Activated T-cell treated with anti-CD3 and anti-CD28 coated beads, Interleukin-2, amount 50 U/mL, for 48 hours (primary cell): ENCODE measurements at places on chromosomes 12 and 14.

DNA sequence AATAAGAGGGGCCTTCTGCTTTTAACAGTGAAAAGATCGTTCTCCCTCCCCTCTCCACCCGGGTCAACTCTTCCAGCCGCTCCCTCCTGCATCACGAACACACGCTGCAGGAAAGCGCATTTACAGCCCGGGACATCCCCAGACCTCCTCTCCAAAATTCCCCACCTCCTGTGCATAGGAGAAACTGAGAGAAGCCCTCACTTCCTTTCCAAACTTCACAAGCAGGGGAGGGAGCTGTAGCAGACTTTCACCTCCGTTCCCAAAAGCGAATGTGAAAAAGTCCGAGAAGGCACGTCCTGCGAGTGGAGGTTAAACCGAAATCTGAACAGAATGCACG is 513 bp downstream of the BCAT1 start:
- DNase-seq: peak; percentile 56

DNA sequence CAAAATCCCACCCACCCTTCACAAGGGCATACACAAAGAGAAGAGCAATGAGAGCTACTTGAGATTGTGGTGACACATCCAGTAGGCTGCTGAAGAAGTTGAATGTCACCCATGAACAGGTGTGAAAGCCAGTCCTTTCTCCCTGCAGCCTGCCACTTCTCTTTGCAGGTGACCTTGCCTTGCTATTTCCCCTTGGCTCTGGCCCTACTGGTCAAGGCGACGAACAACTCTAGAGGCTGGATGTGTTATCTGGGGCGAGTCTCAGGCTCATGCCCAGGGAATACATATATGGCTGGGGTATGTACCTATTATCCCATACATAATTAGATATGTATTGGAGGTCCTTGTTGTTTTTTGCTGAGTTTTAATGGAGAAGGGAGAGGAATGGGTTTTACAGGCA is 70.2 kb upstream of the EGLN3 start:
- no peak for DNase-seq

DNA sequence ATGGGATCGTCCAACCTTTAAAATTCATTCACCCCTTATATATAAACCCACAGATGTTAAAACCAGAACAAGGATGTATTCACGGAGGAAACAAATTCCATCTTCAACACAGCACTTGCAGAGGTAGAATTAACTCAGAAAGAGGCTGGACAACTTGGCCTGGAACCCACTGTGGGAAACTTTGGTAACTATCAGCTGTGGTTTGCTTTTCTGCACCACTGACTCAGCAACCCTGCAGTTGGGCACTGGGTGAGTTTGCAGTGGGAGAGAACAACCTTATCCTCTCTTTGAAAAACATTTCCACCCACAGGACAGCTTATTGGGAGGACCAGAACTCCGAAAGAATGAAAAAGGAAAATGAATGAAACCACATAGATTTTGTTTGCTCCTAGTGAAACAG is 66.3 kb downstream of the ZNF664 start:
- no peak for DNase-seq

DNA sequence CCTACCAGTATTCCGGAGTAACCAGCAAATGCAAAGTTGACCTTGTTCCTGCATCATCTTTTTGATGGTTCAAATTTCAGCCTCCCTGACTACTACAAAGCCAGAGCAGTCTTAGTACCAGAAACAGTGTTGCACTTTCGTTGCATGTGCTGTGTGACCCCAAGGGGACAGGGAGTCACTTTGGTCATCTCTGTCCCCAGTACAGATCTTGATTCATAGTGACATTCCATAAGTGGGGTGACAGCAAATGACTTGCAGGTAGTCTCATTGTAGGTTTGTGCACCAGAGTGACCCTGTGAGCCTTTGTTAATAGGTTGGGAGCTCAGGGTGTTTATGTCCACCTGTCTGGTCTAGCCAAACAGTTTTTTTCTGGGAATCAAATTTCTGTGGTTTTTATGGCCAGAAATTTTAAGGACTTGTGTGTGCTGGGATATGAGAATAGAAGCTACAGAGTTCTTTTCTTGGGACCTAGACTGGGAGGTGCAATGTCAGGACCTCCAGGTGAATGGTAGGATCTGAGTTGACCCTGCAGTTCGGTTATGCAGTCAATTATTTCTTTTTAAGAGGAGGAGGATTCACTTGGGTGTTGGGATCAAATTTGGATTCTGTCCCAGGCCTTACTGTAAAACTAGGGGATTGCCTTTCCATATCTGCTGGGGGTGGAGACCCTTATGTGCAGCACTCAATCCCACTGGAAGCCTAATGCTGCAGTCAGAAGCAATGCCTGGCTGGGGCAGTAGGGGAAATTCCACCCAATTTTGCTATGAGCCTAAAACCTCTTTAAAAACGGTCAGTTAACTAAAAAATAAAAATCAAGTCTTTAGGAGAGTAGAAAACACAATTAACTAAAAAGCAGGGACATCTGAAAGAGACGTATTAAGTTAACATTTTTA is 10.1 kb downstream of the EIF5 start:
- no peak for DNase-seq

DNA sequence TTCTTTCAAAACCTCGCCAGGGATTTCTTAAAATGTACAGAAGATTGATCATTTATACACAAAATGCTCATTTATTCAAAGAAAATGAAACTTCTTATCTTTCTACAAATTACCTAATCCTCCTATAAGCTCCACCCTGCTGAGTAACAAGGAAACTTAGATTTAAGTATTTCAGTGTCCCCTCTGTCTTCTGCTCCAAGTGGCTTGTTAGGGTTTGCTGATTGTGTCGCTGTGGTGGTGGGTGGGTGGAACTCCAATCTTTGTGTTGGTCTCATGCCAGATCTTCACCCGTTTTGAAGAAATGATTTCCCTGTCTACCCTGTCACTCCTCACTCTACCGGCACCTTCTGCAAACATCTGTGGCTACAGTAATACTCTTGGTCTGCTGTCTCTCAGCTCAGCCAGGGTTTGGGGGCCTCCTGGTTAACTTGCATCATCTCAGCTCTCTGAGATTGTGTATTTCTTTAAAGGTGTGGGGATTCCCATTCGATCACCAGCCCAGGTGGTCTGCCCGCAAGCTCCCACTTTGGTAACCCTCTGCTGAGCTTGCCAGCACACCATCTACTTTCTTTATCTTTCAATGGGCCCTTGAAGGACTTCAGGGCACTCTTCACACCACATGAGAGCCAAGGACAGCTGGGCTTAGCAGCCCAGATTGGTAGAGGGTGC is 73.8 kb downstream of the DRAM1 start:
- DNase-seq: no peak

DNA sequence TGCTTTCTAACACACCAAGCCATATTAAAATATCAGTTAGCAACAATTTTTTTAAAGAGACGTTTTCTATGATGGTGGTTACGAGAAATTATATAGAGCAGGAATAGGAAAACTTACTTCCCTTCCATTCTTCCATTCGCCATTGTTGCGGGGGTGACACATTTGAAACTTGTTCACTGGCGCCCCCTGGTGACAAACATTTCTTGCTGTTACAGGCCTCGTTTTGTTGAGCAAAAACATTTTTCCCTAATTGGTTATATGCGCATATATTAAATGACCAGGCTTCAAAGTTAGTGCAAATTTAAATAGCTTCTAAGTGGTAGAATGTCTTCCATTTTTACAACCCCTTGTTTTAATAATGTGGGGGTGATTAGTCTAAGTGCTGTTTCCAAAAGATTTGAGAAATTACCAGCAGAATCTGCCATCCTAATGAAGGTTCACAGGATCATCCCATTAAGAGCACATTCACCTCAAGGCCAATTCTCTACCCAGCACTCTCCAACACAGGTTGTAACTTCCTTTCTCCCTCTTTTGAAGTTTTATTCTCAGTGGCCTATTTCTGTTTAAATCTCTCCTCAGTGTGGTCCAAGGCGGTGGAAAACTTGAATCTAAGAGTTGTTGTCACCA is 1124.7 kb downstream of the FLRT2 start:
- DNase-seq: peak; percentile 55

- no peak for DNase-seq
These were observed 47.2 kb downstream of the NPAS3 start for GRCh38 chr14:32985866-32986265.

DNA sequence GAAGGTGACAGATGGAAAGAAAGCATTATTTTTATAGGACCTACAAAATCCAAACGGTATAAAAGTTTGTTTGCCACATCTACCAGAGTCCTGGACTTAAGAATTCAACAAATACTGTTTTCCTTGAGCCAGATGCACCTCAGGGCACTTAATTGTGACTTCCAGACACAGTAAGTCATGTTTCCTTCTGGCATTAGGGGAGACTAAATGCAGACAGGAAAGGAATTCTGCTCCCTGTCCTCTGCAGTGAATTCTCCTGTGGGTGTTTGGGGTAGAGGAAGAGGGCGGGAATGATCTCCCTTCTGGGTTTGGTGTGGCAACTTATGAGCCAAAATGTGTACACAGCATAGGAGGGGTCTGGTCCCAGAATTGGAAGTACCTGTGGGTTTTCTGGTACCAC is 93.9 kb upstream of the ZDHHC17 start:
- DNase-seq: no peak

- DNase-seq: no peak
These were observed 39.4 kb downstream of the MVK start for GRCh38 chr12:109612975-109613502.

- DNase-seq: no peak
These were observed 281.1 kb upstream of the AMIGO2 start for GRCh38 chr12:47360771-47361388.

DNA sequence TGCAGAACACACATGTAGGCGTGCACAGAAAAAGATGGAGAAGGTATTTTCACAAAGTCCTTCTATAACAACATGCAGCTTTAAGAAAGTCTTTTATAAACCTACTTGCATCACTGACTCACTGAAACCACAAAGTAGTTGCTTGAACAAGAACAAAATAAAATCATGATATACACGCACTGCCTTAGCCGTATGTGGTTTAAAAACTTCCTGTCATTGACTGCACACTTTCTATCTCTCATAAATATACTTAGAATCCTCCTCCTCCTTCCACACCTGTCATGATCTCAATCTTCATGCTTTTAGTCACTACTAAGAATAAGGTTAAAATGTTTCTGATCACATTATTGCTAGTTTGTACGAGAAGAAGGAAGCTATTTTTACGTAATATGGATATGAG is 31.8 kb upstream of the RAD51AP1 start:
- no peak for DNase-seq

- no peak for DNase-seq
These were observed 81.4 kb upstream of the KRAS start for GRCh38 chr12:25332143-25332542.

- no peak for DNase-seq
These were observed 232.0 kb downstream of the PPM1H start for GRCh38 chr12:62703011-62703380.

DNA sequence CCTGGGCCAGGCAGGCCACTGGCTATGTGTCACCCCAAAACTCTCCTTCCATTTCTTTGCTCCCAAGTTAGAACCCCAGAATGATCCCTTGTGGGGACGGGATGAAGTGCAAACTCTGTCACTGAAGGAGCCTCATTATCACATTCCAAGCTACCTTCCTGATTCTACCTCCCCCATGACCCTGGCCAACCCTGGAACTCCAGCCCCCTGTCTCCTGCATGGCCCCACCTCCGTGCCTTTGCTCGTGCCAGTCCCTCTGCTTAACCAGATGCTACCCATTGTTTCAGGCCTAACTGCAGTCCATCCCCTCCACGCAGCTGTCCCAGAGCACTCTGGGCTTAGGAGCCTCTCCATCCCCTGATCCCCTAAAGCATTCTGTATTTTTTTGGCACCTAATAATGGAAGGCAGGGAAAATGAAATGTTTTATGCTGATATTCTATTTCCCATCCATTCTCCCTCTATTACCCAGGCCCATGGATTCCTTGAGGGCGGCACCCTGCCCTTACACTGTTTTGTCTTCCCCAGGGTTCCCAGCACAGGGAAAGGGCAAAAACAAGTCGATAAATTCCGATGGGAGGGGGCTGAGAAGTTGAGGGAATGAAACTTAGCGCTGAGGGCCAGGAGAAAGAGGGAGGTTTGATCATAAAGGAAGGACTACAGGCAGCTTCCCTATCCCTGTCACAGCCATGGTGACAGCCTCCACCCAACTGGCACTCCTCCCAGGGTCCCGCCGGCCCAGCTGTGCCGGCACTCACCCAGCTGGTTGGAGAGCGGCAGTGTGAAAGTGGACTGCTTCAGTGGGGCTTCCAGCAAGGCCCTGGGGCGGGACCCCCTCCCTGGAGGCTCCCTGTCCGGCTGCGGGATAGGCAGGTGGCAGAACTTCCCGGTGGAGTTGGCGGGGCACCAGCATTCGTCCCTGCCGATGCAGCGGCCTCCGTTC is 58.1 kb downstream of the ISCA2 start:
- DNase-seq: no peak

DNA sequence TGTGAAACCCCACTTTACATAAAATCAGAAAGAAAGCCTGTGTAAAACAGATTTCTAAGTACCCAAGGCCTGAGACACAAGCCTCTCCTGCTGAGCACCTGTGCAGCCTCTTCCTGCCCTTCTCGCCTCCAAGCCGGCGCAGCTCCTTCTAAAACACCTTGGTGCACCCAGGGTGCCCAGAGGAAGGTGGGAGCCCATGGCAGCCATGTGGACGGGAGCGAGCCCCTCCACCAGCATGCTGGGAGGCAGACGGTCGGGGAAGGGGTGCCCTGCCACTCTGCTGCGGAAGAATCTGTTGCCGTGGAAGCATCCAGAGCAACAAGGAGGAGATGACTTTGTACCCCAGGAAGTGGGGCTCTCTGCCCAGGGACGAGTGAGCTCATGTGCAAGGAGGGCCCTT is 103.1 kb upstream of the C14orf180 start:
- DNase-seq: no peak

- DNase-seq: peak; percentile 88
These were observed 9.0 kb upstream of the NUMB start for GRCh38 chr14:73467377-73467776.
